M059J (cell line): ENCODE measurements at places on chromosomes 7 and 10.

GRCh38 chr10:117983961-117984360, 62.8 kb downstream of the RAB11FIP2 start:
- DNase-seq = no peak

DNA sequence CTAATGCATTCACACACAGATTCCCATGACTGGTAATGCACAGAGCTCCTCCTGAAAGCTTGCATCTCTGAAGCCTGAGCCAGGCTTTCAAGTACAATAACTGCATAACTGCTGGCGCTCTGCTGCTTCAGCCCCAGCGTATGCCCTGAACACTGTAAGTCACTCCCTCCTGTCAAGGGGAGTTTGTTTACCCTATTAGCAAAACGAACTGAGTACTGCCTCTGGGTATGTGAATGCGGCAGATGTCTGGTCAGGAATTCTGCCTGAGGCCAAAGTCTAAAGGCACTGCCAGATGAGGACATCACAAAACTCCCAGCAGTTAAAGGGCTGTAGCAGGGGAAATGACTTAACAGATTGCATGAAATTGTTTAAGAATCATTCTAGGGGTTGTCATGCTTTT, 97.7 kb downstream of the NRCAM start:
- DNase-seq = peak; percentile 92

DNA sequence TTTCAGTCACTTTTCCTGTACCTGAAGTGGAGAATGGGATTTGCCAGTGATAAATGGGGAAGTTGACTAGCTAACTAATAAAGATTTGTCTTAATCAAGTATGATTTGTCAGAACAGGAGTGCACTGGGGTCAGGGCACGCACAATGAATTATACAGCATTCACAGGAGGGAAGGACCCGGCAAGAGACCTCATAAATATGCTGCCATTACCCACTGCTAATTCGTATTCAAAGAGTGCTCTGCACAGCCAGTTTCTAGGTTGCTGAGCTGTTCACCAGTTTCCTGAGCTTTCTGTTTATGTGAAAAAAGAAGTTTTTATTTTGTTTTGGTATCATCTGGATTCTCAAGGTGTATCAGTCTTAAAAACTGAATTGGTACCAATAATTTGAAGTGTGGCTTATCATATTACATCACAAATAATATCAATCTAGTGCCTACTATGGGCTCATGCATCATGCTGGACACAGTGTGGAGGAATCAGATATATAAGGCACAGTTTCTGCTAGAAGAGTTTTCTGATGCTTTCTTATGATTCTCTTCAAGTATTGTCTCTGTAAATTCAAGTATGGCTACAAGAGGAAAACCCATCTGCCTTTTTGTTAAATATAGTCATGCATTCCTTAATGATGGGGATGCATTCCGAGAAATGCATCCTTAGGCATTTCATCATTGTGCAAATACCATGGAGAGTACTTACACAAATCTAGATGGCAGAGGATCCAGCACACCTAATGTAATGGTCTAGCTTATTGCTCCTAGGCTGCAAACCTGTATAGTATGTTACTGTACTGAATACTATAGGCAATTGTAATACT, 202.2 kb downstream of the VTI1A start:
- no peak for DNase-seq

DNA sequence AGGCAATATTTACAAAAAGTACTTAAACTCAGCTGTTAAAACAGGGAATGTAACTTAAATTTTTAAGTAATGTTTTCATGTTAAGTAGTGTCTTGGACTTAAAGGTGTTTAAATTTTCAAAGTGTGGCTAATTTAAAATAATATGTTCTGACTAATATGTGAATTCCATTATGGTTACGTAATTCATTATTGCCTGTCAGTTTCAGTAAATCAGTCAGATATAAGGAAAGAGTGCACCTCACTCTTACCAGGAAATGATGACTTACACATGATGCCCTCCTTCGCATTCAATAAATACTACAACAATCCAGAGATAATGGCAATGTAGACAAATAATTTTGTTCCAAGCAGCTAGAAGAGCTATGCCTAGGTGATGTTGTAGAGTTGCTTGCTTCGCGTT, 69.0 kb upstream of the WNT16 start:
- DNase-seq = no peak

DNA sequence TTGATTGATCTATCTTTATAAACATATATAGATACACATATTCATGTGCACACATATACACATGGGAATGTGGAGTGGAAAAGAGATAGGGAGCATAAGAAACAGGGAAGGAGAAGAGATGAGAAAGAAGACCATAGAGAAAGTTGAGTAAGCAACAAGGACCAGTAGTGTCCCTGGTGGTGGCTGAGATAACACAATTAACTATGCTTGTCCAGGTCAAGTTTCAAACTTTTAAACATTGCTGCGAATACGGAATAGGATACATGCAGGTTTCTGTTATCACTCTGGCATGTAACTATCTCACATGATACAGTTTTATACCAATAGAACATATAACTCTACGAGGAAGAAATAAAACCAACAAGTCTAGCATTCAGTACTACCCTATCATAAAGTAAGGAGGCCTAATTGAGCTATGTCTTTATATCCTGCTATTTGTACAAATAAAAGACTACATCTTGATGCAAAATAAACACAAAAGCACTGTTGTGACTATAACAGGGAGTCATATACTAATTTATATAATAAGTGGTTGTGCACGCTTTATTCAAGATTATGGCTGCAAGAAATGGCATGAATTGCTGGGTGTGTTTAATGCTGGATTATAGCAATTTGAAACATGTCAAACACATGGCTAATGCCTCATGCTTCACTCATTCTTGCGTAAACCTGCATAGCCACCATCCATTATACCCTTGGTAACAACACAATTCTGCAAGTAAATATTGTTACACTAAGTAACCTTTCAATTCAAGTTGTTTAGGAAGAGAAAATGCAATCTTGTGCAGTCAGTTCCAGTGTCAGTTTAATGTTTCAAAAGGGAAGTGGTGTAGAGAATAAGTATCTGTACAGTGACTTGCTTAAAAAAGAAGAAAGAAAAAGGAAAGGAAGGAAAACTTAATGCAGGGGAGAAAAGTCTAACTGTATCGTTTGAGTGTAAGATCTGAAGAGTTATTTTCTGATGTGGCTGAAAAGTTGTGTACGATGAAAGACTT, 8.2 kb downstream of the FOXP2 start:
- DNase-seq = no peak

DNA sequence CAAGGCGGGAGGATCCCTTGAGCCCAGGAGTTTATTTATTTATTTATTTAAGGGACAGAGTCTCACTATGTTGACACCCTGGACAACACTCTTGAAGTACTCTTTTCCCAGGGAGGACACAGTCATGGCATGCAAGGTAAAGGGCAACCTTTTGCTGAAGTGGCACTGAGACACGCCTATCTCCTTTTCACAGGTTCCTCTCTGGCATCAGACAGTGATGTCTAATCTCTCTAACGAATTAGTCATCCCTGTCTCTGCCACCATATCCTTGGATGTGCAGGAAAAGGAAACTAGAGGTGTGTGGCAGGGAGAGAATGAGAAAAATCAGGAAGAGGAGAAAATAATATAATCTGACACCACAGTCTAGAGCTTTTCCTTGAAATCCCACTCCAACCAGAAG, 19.5 kb downstream of the CPVL start:
- peak; percentile 19 for DNase-seq

- DNase-seq = no peak
These were observed 27.9 kb downstream of the EDRF1 start for GRCh38 chr10:125747417-125747816.

DNA sequence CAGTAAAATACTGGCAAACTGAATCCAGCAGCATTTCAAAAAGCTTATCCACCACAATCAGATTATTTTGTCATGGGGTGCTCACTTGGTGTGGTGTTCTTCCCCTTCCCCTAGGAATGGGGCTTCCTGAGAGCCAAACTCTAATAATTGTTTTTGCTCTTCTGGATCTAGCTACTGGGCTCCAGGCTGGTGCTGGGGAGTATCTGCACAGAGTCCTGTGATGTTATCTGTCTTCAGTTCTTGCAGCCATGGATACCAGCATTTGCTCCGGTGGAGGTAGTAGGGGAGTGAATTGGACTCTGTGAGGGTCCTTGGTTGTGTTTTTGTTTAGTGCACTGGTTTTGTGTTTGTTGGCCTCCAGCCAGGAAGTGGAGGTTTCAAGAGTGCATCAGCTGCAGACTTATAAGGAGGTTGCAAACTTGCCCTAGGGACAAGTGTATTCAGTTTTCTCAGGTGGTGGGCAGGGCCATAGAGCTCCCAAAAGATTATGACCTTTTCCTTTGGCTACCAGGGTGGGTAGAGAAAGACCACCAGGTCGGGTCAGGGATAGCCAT, 308.5 kb upstream of the MAGI2 start:
- DNase-seq = no peak

GRCh38 chr10:60425392-60426110, 35.9 kb upstream of the ANK3 start:
- peak; percentile 82 for DNase-seq
